ENCODE measurements at places on chromosomes 11 and 22. TPM values are rescaled to one million over a fixed set of nuclear protein-coding genes. Genes with fewer than 3 reads are reported as not detected.

DNA sequence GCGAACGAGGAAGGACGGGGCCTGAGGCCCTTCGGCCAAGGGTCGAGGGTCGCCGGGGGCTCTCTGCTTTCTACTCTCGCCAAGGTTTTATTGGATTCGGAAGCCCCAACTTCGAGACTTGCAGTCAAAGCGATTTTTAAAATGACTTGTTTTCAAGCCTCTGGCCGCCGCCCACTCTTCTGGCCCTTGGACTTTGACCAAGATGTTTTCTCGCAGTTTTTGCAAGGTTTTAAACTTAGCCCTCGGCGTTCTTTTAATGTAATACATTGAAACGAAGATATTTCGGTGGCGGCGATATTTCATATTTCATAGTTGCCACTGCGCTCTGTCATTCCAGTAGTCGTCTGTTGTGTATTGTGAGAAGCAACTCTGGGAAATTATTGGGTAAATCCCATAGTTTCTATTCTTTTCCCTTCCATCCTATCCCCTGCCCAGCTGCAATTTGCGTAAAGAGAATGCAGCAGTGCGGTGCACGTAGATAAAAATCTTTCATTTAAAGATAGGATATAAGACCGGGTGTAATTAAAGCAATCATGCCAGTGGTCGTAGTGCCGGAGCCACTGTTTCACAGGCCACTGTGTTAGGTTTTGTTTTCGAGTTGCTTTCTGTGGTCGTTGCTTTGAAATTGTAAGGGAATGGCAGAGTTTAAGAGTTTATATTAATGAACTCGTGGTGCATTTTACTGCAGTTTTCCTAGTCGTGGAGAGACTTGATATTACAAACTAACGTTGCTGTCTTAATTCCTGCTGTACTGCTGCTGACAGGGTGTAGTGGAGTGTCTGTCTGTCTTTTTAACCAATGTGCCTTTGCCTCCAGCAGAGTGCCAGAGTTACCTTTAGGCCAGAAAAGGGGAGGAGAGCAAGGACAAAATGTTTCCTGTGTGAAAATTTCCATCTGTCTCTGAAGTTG is 702 bp downstream of the BIRC2 start:
- DNase-seq = peak; percentile 37
- H3K4me1 ChIP-seq = peaks cover 30% of the 10 kb centered on the region
- peak overlapping the region; percentile 94 for H3K27ac ChIP-seq

DNA sequence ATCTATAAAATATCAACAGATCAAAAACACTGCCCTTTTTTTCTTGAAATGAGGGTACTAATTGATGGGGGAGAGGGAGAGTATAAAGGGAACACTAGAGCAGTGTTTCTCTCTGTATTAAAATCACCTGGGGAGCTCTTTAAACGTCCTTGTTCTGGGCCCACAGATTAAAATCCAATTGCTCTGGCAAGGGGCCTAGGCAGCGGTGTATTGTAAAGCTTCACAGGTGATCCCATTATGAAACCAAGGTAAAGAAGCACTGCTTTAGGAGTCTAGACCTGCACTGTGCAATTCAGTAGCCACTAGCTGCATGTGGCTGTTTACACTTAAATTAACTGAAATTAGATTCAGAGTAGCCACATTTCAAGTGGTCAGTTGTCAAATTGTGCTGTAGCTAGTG is 3.0 kb downstream of the AQP11 start:
- H3K4me3 ChIP-seq = no peak overlapping the region
- H3K4me1 ChIP-seq = peaks cover 14% of the 10 kb centered on the region
- DNase-seq = no peak

DNA sequence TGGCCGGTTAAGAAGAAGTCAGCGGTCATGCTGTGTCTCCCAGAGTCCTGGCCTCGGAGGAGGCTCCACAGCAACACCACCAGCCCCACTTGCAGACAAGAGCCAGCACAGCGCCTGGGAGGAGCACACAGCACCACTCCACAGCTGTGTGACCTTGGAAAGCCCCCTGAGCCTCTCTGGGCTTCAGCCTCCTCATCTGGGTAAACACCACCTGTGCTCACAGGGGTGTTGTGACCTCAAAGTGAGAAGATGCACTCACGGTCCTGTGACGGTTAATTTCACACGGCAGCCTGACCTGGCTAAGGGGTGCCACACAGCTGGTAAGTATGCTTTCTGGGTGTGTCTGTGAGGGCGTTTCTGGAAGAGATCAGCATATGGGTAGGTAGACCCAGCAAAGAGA is 54.7 kb downstream of the PHF21B start:
- H3K27ac ChIP-seq = no peak overlapping the region
- H3K36me3 ChIP-seq = no peaks in the 10 kb centered on the region
- no peak overlapping the region for H3K4me3 ChIP-seq
- H3K4me1 ChIP-seq = no peaks in the 10 kb centered on the region
- no peaks in the 10 kb centered on the region for H3K27me3 ChIP-seq
- no peak for DNase-seq

- no peak for DNase-seq
- H3K27me3 ChIP-seq = peaks cover 2% of the 10 kb centered on the region
- no peaks in the 10 kb centered on the region for H3K36me3 ChIP-seq
- H3K27ac ChIP-seq = no peak overlapping the region
- no peaks in the 10 kb centered on the region for H3K4me1 ChIP-seq
These were observed 294.6 kb downstream of the BUD13 start for GRCh38 chr11:116478205-116478604.

- no peak overlapping the region for H3K4me3 ChIP-seq
- no peaks in the 10 kb centered on the region for H3K4me1 ChIP-seq
- no peaks in the 10 kb centered on the region for H3K36me3 ChIP-seq
- no peaks in the 10 kb centered on the region for H3K27me3 ChIP-seq
- H3K27ac ChIP-seq = no peak overlapping the region
These were observed 15.6 kb upstream of the LYVE1 start for GRCh38 chr11:10584071-10584501.

- no peaks in the 10 kb centered on the region for H3K27me3 ChIP-seq
- peaks cover 26% of the 10 kb centered on the region for H3K4me1 ChIP-seq
- no peak for DNase-seq
- H3K27ac ChIP-seq = no peak overlapping the region
These were observed 41.2 kb upstream of the GRAMD4 start for GRCh38 chr22:46578824-46579561.

DNA sequence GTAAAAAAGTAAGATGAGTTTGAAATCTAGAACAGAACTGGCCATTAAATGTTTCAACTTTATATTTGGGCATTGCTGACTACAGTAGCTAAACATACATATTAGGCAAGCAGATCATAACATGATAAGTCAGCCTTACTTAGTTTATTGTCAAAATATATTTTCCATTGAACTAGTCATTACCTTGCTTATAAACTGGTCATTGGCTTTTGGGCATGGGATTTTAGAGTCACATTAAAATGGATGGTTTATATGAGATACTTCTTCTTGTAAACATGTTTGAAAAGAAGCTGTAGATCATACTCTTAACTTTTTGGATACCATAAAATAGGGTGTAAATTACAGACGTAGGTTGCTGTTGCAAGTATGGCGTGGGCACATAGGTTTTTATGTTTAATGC is 2.7 kb downstream of the HIPK3 start:
- H3K27me3 ChIP-seq = no peaks in the 10 kb centered on the region
- no peak overlapping the region for H3K4me3 ChIP-seq
- DNase-seq = no peak
- peaks cover 58% of the 10 kb centered on the region for H3K4me1 ChIP-seq
- no peak overlapping the region for H3K27ac ChIP-seq

DNA sequence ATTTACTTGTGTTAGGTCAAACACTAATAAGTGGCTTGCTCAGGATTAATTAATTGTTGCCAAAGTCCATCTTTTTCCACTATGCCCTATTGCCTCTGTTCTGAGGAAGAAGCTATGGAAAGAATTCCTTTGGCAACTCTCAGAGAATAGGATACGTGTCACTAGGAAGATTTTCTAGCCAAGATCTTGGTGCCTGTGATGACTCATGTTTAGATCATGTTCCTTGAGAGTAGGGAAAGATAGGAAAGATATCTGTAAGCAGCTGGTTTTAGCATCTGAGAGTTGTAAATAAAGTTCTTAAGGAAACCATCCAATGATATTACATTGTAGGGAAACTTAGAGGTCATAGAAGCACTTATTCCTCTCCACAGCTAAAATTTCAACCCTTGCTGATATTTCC is 15.7 kb downstream of the SLN start:
- no peaks in the 10 kb centered on the region for H3K27me3 ChIP-seq
- H3K4me3 ChIP-seq = no peak overlapping the region
- H3K27ac ChIP-seq = no peak overlapping the region
- no peaks in the 10 kb centered on the region for H3K36me3 ChIP-seq

- no peaks in the 10 kb centered on the region for H3K36me3 ChIP-seq
- no peaks in the 10 kb centered on the region for H3K4me1 ChIP-seq
- no peak for DNase-seq
- no peaks in the 10 kb centered on the region for H3K27me3 ChIP-seq
- no peak overlapping the region for H3K27ac ChIP-seq
- no peak overlapping the region for H3K4me3 ChIP-seq
These were observed 398.8 kb downstream of the GUCY1A2 start for GRCh38 chr11:106619320-106619990.

GRCh38 chr22:44884968-44885805 is 124.6 kb downstream of the PHF21B start:
- no peak overlapping the region for H3K27ac ChIP-seq
- no peaks in the 10 kb centered on the region for H3K4me1 ChIP-seq
- H3K36me3 ChIP-seq = no peaks in the 10 kb centered on the region
- DNase-seq = no peak

DNA sequence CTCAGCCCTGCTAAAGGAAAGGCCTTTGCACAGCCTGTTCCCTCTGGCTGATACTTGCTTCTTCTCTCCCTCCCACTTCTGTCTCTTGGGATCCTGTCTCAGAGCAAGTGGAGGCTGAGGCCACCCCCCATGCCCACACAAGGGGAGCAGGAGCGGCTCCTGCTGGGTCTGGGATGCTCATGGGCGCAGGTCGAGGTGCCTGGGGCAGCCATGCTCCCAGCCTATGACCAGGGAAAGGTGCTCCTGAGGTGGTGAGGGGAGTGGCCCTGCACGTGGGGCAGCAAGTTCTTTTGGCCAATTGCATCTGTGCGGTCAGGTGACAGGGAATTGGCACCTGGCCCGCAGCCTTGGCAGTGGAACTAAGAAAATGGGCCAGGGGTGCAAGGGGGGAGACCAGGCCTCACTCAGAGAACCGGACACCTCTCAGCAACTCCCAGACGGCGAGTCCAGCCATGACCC is 1.5 kb downstream of the MAPK11 start:
- H3K27ac ChIP-seq = no peak overlapping the region
- no peak for DNase-seq
- H3K36me3 ChIP-seq = no peaks in the 10 kb centered on the region
- H3K4me1 ChIP-seq = peaks cover 27% of the 10 kb centered on the region
- H3K27me3 ChIP-seq = no peaks in the 10 kb centered on the region
- H3K4me3 ChIP-seq = no peak overlapping the region

DNA sequence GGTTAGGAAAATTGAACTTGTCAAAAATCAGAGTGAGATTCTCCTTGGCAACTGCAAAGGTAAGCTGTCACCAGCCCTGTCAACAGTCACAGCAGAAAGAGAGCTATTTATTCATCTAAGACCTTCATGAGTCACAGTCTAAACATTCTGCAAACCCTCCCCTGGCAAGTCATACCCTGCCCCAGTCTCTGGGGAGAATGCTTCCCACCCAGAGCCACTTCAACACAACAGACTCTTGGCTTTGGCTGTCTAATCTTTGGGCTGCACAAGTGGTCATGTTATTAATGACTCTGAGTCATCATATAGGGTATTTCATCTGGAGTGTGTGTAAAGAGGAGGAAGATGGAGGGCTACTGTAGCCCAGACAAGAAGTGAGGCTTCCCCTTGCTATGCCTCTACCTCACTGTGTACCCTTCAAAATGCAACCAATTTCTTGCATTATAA is 153.4 kb downstream of the CCDC34 start:
- DNase-seq = no peak
- no peak overlapping the region for H3K27ac ChIP-seq
- no peaks in the 10 kb centered on the region for H3K4me1 ChIP-seq
- H3K36me3 ChIP-seq = no peaks in the 10 kb centered on the region
- H3K4me3 ChIP-seq = no peak overlapping the region

DNA sequence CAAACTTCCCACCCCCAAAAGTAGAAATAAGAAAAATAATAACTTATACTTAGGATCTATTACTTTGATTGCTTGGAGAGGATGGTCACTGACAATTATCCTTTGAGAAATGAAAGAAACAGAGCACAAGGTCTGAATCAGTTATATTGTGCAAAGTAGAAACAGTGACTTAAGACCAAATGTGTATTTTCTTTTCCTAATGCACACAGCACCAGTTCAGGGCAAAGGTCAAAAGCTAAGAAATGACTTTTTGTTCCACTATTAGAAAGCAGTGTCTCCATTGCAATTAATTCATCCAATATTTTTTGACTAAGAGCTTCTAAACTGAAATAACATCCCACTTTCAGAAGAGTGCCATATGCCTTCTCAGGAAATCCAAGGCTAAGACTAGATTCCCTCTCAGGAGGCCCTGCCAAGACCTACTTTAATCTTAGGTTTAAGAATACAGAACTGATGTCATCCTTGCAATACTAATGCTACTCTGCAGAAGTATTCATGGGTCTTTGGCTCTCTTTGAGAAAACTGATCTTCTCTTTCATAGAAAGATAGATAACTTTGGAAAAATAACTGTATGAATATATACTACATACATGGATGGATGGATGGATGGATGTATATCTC is 147.0 kb downstream of the APOL5 start:
- DNase-seq = no peak
- no peaks in the 10 kb centered on the region for H3K4me1 ChIP-seq
- H3K27me3 ChIP-seq = no peaks in the 10 kb centered on the region

RAPSN gene
- polyA plus RNA-seq = not detected

MRGPRE gene
- polyA plus RNA-seq = not detected

OR2AG2 gene
- polyA plus RNA-seq = not detected

TTC38 gene
- 8.2 TPM for polyA plus RNA-seq

LGR4 gene
- polyA plus RNA-seq = 0.58 TPM

MMP13 gene
- polyA plus RNA-seq = not detected

IL17REL gene
- not detected for polyA plus RNA-seq

ARHGEF17 gene
- not detected for polyA plus RNA-seq

FADS1 gene
- 0.70 TPM for polyA plus RNA-seq

SPA17 gene
- 0.72 TPM for polyA plus RNA-seq

OVCH2 gene
- polyA plus RNA-seq = not detected

Measured in CD4-positive, alpha-beta memory T cell (primary cell).